IgD-negative memory B cell (primary cell): ENCODE measurements at places on chromosomes 13 and 19. TPM values are rescaled to one million over a fixed set of nuclear protein-coding genes. Genes with fewer than 3 reads are reported as not detected.

The URAD gene
- not detected for polyA plus RNA-seq

The ZNF491 gene
- polyA plus RNA-seq: 0.85 TPM

The NCAN gene
- not detected for polyA plus RNA-seq

The UBXN6 gene
- polyA plus RNA-seq: 7.0 TPM

The ETV2 gene
- 0.50 TPM for polyA plus RNA-seq

The CEACAM3 gene
- polyA plus RNA-seq: not detected

The ASPDH gene
- polyA plus RNA-seq: not detected

The TINCR gene
- not detected for polyA plus RNA-seq

The ZFP14 gene
- polyA plus RNA-seq: 5.0 TPM
